ENCODE measurements at places on chromosomes 3 and 15. TPM values are rescaled to one million over a fixed set of nuclear protein-coding genes. Genes with fewer than 3 reads are reported as not detected.

- DNase-seq: no peak
These were observed 16.3 kb upstream of the MB21D2 start for GRCh38 chr3:192933779-192934460.

DNA sequence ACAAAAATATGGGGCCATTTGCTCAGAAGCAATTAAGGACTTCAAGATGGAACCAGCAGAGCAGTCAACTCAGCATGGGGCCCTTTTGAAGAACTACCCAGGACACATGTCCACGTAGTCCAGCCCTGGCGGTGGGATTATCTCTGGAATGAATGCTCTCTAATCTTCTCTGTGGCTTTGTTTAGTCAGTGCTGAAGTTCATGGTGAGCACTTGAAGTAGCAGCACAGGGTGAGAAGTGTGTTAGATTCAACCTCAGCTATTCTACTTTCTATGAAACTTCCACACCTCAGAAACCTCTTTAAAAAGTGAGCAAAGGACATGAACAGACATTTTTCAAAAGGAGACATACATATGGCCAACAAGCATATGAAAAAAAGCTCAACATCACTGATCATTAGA is 74.4 kb downstream of the THRB start:
- no peak for DNase-seq

Gene KBTBD13
- total RNA-seq: not detected

DNA sequence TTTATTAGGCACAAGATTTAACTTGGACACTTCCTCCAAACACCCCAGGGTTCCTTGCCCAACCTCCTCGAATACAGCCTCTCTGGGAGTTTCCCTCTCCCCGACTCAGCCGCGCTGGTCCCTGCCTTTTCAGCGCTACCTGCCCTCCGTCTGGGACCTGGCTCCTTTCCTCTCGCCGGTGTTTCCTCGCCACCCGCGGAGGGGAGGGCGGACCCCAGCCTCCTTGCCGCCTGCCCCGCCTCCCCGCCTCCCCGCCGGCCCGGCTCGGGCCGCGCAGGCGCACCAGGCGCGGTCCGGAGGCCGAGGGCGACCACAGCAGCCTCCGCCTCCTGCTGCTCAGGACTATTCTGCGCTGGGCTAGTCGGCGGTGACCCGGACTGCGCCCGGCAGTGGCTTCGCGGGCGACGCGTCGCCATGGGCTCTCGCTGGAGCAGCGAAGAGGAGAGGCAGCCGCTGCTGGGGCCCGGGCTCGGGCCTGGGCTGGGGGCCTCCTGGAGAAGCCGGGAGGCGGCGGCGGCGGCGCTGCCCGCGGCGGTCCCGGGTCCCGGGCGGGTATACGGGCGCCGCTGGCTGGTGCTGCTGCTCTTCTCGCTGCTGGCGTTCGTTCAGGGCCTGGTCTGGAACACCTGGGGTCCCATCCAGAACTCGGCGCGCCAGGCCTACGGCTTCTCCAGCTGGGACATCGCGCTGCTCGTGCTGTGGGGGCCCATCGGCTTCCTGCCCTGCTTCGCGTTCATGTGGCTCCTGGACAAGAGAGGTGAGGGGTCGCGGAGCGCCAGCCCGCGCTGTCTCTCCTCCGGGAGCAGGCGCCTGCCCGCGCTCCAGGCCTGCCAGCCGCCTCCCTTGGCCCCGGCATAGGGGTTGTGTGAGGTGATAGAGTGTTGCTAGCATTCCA is at the start of gene SLC49A4:
Gene SLC49A4, plus strand, starts transcription at position 291 of the 895 bp plus-strand sequence. Its CDS starts 124 bp downstream, at position 415.
- peak; percentile 69 for DNase-seq

Measured in G401 (cell line).